Stimulated activated CD4-positive, alpha-beta T cell treated with anti-CD3 and anti-CD28 coated beads, TNF-alpha, amount 100 ng/mL, for 48 hours (primary cell): ENCODE measurements at places on chromosomes 11 and 22.

DNA sequence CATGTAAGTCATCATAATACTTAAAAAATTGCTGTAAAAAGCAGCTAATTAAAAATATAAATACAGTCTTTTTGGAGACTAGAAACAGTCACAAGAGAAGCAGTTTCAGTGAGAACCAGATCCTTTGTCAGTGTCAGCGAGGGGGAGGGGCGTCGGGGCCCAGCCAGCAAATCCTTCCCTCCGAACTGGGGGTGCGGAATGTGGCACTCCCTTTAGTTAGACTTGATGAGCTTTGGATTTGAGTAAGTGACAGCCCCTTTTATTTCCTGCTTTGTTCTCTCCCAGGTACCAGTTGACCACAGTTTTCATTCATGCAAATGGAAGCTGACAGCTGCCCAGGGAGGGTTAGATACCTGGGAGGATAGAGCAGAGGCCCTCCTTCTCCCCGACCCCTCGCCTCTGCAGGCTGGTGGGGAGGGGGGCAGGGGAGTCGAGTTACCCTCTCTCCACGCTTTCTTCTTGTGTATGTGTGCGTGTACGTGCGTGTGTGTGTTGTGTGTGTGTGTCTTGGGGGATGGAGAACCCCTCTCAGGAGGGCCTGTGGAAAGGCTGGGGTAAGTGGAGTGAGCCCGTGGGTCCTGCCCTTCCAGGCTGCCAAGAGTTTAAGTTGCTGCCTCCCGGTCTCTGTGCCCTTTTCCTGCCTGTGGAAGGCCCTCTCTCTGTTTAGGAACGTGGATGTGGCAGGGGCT is 38.3 kb downstream of the PTPRJ start:
- DNase-seq, result no peak

DNA sequence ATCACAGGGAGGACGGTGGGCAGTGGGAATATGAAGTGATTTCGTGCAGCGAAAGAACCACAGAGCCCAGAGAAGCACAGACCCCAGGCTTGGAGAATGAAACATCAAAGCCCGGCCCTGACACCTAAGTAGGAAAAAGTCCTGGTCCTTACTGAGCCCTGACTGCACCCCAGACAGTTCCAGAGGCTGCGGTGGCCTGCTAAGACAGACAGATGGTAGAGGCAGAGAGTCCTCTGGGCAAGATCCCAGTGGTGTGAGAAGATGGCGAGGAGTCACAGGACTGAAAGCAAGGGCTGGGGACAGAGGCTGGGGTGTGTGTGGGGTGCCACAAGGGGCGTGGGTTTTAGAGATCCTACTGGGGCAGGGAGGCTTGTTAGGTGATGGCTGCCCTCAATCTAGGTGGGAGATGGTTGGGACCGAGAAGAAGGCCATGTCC is 3.7 kb downstream of the CBX6 start:
- DNase-seq, result no peak

- no peak for DNase-seq
These were observed 86.8 kb downstream of the NECTIN1 start for GRCh38 chr11:119641983-119642745.

- DNase-seq, result no peak
These were observed 11.7 kb upstream of the MRGPRE start for GRCh38 chr11:3243880-3244279.

DNA sequence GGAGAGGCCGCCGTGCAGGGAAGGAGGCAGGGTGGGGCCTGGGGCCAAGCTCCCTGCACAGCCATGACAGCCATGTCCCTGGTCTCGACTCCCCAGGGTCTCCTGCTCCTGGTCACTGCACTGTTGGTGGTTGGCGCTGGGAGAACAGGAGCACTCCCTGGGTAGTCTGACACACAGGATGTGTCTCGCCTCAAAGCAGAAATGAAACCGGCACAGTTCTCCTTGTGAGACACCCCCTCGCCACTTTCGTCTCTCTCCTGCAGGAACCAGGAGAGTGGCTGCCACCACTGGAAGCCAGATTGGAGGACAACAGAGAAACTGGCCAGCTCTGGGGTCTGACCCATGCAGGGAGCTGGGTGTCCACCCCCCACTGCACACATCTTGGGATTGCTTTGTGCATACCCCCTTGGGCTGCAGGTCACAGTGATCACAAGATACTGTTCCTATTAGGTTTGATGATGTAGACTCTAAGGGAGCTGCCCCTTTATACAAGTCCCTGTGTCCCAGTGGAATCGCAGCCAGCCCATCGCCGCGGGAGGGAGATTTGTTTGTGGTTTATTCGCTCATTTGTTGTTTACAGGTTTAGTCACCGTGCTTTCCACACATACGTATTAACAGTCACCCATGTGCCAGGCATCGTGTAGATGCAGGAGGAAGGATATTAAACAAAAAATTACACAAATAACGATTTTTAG is 27.0 kb upstream of the YWHAH start:
- DNase-seq, result no peak
